Posterior vena cava (tissue), 2 donors: ENCODE measurements at places on chromosomes 12 and 14. TPM values are rescaled to one million over a fixed set of nuclear protein-coding genes. Genes with fewer than 3 reads are reported as not detected.

PPP1R36 gene
- 0.65 TPM for total RNA-seq

DNA sequence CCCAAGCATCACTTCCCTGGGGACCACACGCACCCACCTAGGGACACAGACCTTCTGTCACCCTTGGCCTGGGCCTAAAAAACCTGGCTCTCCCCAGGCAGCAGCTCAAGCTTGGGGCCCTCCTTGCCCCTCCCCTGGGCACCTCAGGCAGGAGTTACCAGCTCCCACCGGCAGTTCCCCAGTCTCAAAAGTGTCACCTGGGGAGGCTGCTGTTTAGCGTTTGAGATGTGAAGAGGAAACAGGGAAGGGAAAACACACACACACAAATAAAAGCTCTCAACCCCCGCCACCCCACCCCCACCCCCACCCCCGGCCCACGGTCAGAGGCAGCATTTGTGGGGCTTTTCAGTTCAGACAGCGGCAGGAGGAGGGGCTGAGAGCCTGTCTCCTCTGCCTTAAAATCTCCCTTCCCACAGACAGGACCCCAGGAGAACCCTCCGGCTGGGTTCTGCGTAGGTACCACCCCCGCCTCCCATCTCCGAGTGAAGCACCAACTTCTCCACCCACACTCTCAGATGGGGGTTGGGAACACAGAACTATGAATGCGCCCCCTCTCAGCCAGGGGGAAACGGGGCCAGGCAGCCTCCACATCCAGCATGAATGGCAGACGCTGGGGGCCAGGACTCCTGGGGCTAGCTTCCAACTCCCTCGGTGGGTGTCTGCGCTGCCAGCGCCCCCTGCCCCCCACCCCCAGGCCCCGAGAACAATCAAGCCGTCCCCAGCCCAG is 3.0 kb downstream of the NCOR2 start:
- DNase-seq = no peak

GRCh38 chr12:87827638-87828264 is 201.4 kb downstream of the C12orf50 start:
- DNase-seq = no peak

- DNase-seq = no peak
Measured at GRCh38 chr12:67989184-67989920, at the start of gene IFNG-AS1. TSS of gene IFNG-AS1 (plus strand) at chr12:67989447.

DNA sequence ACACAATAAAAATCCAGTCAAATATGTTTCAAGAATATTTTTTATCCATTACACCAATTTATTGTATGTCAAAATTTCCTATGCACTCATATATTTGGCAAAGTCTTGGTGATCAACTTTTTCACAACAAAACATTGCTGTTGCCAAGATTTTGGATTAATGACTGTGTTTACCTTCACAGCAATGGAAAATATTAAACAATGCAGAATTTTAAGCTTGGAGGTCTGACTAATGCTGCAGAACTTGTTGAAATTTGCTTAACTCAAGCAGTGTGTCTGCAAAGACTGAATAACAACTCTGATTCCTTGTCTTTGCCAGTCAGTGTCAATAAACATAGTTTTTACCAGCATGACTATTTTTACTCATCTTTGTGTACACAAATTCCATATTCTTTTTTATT is 336.4 kb downstream of the CCER1 start:
- no peak for DNase-seq

- DNase-seq = no peak
Measured at GRCh38 chr14:51321036-51321435, 81.0 kb downstream of the TMX1 start.

GRCh38 chr14:89013098-89013504 is 188.7 kb downstream of the TTC8 start:
- no peak for DNase-seq

C3AR1 gene
- 26.6 TPM for total RNA-seq

DNA sequence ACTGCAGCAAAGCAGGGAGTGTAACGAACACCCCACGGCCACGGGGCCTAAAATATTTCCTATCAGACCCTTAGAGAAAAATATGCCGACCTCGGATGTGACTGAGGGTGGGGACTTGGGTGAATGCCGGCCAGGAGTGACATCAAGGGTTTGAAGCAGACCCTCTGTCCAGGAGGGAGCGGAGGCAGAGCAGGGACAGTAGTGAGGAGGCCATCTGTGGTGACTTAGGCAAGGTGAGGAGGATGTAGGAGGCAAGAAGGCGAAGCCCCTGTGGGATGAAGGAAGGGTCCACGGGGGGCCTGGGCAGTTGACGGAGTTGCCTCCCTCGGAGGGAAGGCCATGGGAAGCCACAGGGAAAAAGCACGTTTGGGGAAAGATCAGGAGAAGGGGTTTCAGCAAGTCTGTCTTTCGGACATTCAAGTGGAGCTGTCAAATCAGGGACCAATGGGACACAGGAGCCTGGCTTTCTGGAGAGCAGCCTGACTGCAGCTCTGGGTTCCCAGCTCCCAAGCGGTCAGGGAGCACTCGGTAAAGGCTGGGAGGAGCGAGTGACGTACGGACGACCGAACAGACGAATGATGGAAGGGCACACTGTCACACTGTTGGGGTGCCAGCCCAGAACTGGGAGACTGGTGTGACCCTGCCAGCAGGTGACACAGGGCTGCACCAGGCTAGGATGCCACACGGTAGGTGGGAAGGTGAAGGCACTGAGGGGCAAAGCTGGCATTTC is 74.3 kb downstream of the MOK start:
- DNase-seq = peak; percentile 73

- no peak for DNase-seq
Measured at GRCh38 chr14:24123424-24124417, 6.7 kb upstream of the FITM1 start.

SAMD15 gene
- total RNA-seq = 0.62 TPM

HOXC12 gene
- not detected for total RNA-seq

ANO4 gene
- total RNA-seq = 0.83 TPM

RASSF8 gene
- total RNA-seq = 74.5 TPM

ANKS1B gene
- 32.7 TPM for total RNA-seq

KERA gene
- total RNA-seq = not detected

DNA sequence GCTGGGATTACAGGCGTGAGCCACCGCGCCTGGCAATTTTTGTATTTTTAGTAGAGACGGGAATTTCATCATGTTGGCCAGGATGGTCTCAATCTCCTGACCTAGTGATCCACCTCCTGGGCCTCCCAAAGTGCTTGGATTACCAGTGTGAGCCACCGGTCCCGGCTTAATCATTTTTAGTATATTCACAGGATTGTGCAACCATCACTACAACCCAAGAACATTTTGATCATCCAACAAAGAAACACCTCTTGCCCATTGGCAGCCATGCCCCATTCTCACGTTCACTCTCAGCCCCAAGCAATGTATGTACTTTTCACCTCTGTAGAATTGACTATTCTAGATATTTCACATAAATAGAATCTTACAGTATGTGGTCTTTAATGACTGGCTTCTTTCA is 19.9 kb downstream of the SP1 start:
- no peak for DNase-seq

ZDHHC17 gene
- total RNA-seq = 32.8 TPM

GRCh38 chr14:92578511-92578910 is 64.9 kb downstream of the RIN3 start:
- no peak for DNase-seq

DNA sequence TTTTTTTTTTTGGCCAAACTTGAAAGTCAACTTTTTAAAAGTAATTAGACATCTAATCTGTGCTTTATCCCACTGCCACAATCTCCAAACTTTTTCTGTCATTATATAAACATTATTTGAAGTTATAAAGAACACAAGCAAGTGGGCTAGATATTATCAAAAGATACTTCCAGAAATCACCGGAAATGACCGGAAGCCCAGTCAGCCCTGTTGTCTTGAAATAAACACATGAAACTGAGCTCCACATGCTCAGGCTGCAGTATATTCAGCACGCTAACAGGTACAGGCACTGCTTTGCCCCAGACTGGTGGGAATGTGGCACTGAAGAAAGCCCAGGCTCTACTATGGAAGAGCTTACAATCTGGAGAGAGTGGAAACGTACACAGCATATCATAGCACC is 158.9 kb upstream of the PLEKHG7 start:
- no peak for DNase-seq

SERPINA9 gene
- total RNA-seq = not detected

OTOGL gene
- total RNA-seq = 0.46 TPM

DYNC1H1 gene
- total RNA-seq = 510 TPM

- no peak for DNase-seq
Measured at GRCh38 chr12:52600941-52601481, at the start of gene KRT72. TSS of gene KRT72 (minus strand) at chr12:52601463. CDS start at chr12:52601452, 11 bp downstream.

GRCh38 chr14:101506211-101506925 is 54.9 kb upstream of the DIO3 start:
- peak; percentile 81 for DNase-seq

FBLN5 gene
- total RNA-seq = 186 TPM

DNA sequence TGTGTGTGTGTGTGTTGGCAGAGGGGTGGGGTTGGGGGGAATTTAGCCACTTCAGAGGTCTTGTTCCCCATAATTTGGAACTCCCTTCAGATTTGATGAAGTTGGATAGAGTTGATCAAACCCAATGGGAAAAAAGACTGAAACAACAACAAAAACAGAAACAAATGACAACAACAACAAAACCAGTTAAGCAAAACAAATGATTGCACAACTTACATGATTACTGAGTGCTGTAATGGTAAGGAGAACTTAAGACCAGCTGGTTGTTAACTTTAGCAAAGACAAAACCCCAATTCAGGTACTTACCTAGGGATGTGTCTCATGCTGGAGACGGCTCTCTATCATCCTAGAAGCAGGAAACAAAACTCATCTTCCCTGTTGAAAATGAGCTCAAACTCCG is 107.8 kb upstream of the DDHD1 start:
- DNase-seq = no peak

DNA sequence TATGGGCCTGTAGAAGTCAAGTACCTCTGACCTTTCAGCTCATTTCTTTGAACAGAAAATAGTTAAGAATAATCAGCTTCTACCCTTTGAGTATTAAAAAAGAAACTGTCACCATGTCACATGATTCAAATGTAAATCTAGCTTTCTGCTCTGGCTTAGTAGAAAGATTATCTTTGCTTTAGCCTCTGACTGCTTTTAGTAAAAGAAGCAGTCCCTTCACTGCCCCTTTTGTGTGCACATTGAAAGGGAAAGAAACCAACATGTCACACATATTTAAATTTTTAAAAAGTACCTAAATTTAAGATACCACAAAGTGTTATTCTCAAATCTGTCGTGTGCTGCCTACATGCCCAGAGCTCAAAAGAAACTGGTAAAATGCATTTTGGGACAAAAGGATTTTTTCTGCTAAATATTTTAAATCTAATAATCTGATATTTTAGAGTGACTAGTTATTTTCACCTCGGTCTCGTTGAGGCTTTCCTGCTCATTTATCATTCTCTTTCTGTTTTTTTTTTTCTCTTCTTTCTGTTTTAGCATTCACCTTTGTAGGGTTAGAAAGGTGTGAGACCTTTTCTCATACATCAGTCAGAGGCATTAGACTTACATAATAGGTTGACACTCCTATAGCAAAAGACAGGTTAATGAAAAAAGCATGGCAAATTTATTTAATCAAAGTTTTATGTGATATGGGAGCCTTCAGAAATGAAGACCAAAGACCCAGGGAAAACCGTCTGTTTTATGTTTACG is 41.3 kb downstream of the SLC16A7 start:
- DNase-seq = no peak

GPR137C gene
- total RNA-seq = 0.33 TPM

DDX51 gene
- total RNA-seq = 9.7 TPM

DNA sequence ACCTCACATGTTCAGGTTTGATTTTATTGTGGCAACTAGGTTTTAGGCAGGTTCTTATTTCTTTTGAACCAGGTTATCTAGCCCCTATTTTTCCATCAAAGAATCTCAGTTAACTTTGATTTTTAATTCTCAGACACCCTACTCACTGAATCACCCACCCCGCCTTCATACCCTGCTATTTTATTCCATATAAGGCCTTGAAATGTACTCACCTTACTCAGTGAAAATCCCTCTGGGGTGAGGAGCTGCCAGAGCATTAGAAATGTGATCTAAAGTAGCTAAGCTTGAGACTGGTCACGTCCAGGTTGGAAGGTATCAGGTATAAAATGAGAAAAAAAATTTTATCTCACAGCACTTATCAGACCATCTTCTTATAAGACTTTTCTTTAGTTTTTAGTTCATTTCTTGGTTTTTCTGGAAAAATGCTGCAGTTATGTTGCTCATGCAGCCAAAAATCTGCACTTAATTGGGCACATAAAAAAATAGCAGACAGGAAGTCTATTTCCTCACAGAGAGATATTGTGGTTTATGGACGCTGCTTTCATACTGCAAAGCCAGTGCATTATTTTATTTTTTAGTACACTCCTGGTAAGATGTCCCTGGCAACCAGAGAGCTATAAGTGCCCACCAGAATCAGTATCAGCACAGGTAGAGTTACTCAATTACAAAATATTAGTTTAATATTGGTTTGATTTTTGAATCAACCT is 101.5 kb upstream of the CCDC91 start:
- DNase-seq = no peak

- peak; percentile 92 for DNase-seq
Measured at GRCh38 chr12:45729233-45730083, at the start of gene ARID2. TSS of gene ARID2 (plus strand) at chr12:45729706. CDS start at chr12:45729837, 131 bp downstream.

DNA sequence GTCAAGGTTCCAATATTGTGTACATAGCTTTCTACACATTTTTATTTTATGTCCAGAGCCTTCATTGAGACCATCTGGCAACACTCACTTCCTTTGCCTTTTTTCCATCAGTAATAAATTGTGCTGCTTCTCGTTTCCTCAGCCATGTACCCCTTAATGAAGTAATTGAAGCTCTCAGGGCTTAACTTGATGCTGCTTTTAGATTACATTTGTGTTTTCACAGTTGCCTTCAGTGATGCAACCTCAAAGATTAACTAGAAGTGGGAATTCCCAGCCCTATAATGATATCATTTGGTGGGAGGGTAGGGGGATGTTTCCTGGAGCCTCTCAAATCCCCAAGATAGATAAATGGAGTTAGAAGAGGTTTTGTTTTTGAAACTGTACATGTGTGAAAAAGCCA is 80.2 kb upstream of the KRR1 start:
- DNase-seq = no peak

- DNase-seq = peak; percentile 67
Measured at GRCh38 chr12:34604227-34604626, 581.9 kb downstream of the ALG10 start.

RIMBP2 gene
- 1.3 TPM for total RNA-seq

CLEC1B gene
- not detected for total RNA-seq
